ENCODE measurements at places on chromosomes 3 and 15. TPM values are rescaled to one million over a fixed set of nuclear protein-coding genes. Genes with fewer than 3 reads are reported as not detected.

The CPN2 gene
- not detected for total RNA-seq

The HYAL1 gene
- total RNA-seq, result 1.2 TPM

The MUC4 gene
- total RNA-seq, result 0.06 TPM

The LSAMP gene
- not detected for total RNA-seq

The APPL1 gene
- 29.3 TPM for total RNA-seq

All from Caki2 (cell line).